ENCODE measurements at places on chromosomes 12 and 14.

- no peak for DNase-seq
Observed at GRCh38 chr14:34257505-34257904, 204.5 kb downstream of the SPTSSA start.

DNA sequence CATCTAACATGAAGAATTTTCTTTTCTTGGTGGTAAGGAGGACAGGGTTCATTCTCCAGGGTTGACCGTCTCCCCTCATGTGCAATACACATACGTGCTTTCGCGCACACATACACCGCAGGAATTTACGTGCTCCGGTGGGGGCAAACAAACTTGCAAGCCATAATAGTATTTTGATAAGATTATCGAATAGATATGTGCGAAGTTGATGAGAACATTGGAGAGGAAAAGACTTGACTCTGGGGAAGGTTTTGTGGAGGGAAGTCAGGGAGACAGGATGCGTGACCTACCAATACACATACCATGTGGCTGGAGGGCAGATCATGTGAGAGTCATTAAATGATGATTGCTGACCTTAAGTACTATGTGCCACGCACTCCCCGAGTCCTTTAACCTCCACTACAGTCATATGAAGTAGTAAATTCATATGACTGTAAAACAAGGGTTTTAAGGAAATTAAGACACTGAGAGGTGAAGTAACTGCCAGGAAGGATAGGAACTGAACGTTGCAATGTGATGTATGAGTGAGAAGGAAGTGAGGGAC is 921 bp downstream of the RAD51B start:
- peak; percentile 15 for DNase-seq

GRCh38 chr12:59055204-59055860 is 135.0 kb upstream of the LRIG3 start:
- DNase-seq = no peak

- DNase-seq = no peak
Observed at GRCh38 chr12:81617915-81618314, 141.2 kb downstream of the PPFIA2 start.

DNA sequence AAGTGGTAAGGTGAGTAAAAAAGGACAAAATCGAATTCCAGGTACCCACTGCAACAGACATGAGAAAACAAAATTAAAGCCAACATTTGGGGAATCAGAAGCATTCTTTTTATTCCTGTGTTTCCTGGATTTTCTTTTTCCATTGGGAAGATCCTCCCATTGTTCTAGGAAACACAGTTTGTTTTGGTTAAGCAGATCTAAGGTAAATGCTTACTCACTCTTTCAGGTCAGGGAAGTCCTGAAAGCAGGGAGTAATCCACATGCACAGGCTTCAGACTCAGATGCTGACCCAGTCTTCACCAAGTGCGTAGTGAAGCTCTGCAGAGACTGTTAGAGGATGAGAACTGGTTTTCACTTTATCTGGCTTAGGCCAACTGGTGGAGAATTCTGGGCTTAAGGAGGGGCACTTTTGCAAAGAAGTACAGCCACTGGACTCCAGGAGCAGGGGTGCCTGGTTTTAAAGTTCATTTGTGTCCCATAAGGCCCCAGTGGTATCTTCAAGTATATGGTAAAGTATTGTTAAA is 57.7 kb downstream of the RPAP3 start:
- DNase-seq = no peak

DNA sequence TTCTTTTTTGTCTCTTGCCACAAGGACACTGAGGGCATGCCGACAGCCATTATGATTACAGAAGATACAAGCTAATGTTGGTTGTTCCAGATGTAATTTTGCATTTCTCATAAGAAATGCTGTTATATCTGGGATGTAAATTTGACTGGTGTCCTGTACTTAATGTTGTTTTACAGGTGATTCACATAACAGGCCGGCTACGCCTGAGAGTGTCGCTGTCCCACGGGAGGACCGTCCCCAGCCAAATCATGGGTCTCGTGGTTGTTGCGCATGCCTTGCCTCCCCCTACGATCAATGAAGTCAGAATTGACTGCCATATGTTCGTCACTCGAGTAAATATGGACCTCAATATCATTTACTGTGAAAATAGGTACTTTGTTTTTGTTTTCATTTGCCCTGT is 176.7 kb downstream of the EGLN3 start:
- DNase-seq = no peak

DNA sequence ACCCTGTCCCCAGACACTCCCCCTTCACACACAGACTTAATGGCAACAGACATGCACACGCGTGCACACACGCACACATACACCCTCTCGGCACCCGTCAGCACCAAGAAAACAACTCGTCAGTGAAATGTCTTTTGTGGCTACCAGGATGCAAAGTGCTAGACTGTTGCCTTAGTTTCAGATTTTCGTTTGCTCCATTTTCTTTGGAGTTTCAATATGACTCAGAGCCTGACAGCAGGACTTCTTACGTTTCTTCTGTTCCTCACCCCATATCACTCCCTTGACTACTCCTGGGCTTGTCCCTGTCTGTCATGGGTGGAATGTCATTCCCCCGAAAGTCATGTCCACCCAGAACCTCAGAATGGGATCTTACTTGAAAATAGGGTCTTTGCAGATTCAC is 182.9 kb downstream of the GLT1D1 start:
- DNase-seq = no peak

GRCh38 chr12:68482660-68483059 is 128.0 kb upstream of the RAP1B start:
- DNase-seq = no peak

- DNase-seq = no peak
Observed at GRCh38 chr12:39138268-39138667, 232.9 kb upstream of the CPNE8 start.

GRCh38 chr14:59543873-59544272 is 32.7 kb downstream of the CCDC175 start:
- no peak for DNase-seq

- DNase-seq = no peak
Observed at GRCh38 chr14:75182821-75183220, 6.4 kb upstream of the TMED10 start.

DNA sequence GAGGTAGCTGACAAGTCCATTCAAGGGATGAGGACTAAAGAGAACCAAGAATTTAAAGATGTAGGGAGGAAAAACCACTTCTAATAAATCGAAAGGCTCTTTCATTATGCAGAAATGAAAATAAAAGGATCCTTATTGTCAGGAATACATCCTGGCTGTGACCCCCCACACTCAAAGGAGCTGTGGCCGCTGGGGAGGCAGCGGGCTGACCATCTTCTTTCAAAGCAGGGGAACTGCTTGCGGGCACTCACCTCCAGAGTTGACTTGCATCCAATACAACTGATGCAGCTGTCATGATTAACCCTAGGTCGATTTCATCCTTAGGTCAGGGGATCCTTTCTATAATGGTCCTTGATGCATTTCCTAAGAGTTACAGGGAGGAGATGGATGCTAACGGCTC is 35.3 kb downstream of the TRAFD1 start:
- DNase-seq = no peak

DNA sequence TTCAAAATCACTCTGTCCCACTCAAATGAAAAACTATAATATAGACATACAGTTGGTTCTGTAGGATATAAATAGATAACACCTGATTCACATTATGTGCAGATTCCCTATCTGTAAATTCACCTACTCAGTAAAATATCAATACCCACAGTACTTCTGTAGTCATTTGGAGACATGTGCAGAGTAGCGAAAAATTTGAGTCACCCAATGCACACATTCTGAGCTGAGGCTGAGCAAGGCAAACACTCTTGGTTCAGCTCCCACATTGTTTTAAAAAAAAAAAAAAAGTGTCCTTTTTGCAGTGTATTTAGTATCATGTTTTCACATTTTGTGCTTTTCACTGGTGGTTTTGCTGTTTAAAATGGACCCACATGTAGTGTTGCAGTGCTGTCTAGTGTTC is 27.3 kb upstream of the BBS10 start:
- no peak for DNase-seq

GRCh38 chr12:75374971-75375370 is 15.9 kb upstream of the GLIPR1L2 start:
- DNase-seq = no peak

GRCh38 chr12:92134638-92135274 is 10.9 kb downstream of the BTG1 start:
- DNase-seq = no peak

DNA sequence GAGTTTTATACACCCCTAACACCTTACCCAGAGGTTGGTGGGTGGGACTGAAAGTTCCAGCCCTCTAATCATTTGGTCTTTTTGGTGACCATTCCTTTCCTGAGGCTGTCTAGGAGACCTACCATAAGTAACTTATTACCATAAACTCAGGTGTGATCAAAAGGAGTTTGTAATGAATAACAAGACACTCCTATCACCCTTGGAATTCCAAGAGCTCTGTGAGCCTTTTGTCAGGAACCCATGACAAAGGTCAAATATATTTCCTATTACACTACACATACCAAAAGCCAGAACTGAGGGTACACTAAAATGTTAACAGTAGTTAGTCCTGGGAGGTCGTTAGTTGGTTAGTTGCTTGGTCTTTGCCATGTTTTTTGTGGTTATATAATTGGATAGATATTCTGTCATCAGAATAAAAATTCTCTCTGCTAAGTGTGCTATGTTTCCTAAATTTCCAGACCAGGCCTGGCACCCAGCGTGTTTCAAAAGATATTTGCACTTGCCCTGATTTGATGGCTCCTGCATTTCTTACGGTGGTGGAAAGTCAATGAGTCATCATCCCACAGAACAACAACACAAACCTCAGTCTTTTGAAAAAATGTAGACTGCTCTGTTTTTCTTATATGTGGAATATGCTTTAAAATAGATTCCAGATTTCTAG is 27.0 kb upstream of the AKAP5 start:
- no peak for DNase-seq

- DNase-seq = no peak
Observed at GRCh38 chr12:15982471-15982870, 71.3 kb downstream of the DERA start.

GRCh38 chr12:101685092-101685491 is 12.3 kb upstream of the CHPT1 start:
- no peak for DNase-seq

DNA sequence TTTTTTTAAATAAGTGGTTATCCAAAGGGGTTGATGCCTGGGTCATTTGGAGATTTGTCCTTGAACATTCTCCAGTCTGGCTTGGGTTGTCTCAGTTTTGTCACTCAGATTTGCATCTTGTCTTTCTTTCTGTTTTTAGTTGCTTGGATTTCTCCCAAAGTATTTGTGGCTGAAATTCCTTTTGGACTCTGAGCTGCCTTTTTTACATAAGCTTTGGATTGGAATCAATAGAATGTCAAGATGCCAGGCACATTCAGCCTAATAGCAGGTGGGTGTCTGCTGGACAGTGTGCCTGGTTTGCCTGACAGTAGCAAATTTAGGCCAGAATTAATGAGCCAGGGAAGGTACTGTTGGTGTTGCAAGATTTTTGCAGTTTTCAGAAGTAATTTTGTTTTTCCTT is 50.0 kb downstream of the FLRT2 start:
- DNase-seq = no peak

DNA sequence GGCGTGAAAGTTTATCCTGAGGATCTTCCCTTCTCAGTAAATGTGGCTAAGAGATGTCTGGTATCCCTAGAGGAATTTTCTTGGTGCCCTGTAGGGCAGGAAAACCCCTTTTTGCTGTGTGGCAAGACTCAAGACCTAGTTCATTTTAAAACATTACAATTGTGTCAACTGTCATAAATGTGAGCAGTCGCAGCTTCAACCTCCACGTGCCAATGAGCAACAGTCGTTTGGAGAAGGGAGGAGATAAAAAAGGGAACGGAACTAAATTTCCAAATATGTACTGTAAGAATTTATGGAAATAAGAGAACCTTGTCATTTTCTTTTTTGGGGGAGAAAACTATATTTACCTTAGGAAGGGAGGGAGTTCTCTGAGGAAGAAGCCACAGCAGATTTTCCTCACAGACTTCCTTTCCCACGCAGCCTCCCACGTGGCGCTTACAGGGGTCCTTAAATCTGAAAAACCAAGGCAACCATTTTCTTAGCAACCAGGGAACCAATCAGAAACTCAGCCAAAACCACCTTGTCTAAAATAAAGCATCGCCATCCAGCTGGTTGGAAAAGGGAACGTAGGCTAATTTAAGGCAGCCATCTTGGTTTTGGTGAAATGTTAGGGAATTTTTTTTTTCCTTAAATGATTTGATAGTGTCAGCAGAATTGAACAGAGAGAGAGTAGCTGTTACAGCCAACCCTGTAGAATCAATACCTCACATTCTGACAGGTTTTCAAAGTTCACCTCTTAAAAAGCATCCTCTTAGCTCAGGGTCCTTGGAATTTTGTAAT is 99.1 kb downstream of the FIGNL2 start:
- DNase-seq = no peak

GRCh38 chr14:74594606-74595005 is 17.4 kb downstream of the LTBP2 start:
- DNase-seq = no peak

- DNase-seq = no peak
Observed at GRCh38 chr12:89075880-89076540, 276.3 kb downstream of the DUSP6 start.

- DNase-seq = no peak
Observed at GRCh38 chr12:623172-623864, 39.9 kb downstream of the NINJ2 start.

DNA sequence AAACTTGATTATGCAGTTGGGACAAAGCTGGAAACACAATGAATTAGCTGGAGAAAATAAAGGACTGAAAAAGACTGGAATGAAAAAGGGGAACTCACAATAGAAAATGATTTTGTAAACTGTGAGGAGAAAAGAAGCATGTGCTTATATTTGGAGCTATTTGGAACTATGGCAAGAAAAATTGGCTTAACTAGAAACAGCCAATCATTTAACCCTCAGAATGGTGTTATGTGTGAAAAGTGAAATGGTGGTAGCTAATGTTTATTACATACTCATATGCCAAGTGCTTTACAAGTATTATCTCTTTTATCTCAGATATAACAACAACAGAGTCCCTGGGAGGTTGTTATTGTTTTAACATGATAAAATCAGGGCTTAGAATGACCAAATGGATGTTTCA is 583.1 kb upstream of the SEL1L start:
- no peak for DNase-seq

GRCh38 chr14:54132496-54132895 is 175.9 kb upstream of the BMP4 start:
- DNase-seq = no peak

DNA sequence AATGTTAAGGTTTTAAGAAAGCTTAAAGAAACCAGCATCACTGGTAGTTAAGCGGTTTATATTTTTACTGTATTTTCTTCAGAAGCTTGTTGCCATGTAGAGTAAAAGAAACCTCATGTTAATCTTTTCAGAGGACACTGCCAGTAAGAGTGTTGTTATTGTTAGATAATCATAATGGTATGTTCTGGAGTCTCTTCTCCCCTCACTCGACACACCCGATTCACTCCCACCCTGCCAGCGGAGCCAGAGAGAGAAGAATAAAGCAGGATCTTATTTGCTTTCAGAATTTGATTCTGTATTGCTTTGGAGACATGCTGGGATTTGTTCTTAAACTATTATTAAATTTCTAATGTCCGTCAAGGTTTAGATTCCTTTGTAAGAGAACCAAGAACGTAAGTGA is 113.7 kb downstream of the SAMD4A start:
- DNase-seq = no peak

- DNase-seq = no peak
Observed at GRCh38 chr12:53474077-53474476, 22.2 kb downstream of the PCBP2 start.

- no peak for DNase-seq
Observed at GRCh38 chr12:5453466-5453865, 21.6 kb downstream of the NTF3 start.

- no peak for DNase-seq
Observed at GRCh38 chr12:14654416-14654815, 42.0 kb downstream of the GUCY2C start.

GRCh38 chr12:111953455-111953854 is 59.5 kb downstream of the TMEM116 start:
- no peak for DNase-seq
